ENCODE measurements at places on chromosomes 12 and 14.
A peak's percentile ranks its signal among the peaks of the same experiment; 100 is the strongest.

- DNase-seq, result no peak
Observed at GRCh38 chr14:34232790-34233189, 229.2 kb downstream of the SPTSSA start.

DNA sequence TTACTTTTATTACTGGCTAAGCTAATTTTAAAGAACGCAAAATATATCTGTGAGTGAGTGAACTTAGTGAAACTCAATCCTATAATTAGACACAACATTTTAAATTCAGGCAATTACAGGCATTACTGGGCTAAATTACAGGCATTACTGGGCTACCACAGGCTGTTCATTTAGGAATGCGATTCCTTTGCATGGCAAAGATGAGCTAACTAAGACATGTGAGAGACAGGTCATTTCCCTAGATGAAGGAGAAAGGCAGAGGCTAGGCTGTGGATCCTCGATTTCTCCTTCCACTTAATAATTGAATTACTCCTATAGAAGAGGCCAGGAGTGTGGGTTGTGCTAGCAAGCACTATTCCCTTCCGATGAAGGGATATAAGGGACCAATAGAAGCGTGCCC, 429.4 kb upstream of the LMO3 start:
- DNase-seq, result no peak

DNA sequence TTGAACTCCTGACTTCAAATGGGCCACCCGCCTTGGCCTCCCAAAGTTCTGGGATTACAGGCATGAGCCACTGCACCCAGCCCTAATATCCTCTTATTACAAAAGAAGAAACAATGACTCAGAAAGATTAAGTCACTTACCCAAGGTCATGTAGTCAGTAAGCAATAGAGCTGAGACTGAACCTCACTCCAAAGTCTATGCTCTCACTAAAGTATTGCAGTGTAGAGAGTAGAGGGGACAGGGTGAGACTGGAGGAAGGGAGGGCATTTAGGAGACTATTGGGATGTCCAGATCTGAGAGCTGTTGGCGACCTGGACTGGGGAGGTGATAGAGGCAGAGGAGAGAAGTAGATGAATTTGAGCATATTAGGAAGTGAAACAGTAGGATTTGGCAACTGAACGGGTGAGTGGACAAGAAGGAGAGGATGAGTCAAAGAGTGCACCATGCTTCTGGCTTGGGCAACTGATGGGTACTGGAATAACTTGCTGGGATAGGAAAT, 11.8 kb downstream of the P2RX7 start:
- no peak for DNase-seq

DNA sequence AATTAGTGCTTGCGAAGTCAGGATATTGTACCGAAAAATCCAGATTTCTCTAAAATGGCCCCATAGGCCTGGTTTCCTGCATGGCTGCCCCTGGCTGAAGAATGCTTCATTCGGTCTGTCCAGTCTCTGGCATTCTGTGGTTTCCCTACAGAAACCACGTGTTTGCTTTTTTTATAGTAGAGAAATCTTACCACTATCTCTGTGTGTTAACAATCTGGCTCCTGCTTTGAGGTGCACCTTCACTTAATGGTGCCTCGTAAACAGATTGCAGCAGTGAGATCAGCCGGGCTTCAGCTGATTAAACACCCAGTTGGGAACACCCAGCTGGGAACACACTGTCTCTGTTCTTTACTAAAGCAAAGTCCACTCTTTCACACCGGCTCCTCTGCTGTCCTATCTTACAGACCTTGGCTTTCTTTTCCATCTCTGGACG, 6.7 kb upstream of the DNAAF2 start:
- no peak for DNase-seq

DNA sequence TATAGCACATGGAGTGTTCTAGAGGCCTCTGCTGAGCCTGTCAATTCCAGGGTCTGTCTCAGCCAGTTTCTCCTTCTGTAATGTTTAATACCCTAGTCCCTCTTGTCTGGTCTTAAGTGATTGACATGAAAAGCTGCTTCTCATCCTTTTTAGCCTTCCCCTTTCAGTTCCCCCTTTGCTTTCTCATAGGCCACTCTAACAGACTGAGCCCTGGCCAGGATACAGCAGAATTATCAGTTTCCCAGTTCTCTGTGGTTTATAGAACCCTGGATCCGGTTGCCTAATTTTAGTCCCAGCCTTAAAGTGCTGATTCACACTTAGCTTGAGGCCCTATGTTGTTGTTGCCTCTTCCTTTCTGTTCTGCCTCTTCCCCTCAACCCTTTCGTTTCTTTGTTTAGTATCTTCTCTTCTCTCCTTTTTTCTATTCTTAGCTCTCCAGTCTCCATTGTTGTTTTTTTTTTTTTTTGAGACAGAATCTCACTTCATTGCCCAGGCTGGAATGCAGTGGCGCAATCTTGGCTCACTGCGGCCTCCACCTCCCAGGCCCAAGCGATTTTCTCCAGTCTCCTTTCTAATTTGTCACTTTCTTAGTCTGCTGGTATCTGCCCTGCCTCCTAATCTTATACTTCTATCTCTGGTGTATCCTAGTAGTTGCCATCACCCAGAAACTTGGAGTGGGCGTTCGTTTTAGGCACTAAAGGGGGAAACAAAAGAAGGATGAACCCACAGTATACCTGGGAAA, 2.9 kb upstream of the BIN2 start:
- peak; percentile 26 for DNase-seq

- DNase-seq, result no peak
Observed at GRCh38 chr12:19189522-19189921, 60.0 kb downstream of the PLEKHA5 start.

DNA sequence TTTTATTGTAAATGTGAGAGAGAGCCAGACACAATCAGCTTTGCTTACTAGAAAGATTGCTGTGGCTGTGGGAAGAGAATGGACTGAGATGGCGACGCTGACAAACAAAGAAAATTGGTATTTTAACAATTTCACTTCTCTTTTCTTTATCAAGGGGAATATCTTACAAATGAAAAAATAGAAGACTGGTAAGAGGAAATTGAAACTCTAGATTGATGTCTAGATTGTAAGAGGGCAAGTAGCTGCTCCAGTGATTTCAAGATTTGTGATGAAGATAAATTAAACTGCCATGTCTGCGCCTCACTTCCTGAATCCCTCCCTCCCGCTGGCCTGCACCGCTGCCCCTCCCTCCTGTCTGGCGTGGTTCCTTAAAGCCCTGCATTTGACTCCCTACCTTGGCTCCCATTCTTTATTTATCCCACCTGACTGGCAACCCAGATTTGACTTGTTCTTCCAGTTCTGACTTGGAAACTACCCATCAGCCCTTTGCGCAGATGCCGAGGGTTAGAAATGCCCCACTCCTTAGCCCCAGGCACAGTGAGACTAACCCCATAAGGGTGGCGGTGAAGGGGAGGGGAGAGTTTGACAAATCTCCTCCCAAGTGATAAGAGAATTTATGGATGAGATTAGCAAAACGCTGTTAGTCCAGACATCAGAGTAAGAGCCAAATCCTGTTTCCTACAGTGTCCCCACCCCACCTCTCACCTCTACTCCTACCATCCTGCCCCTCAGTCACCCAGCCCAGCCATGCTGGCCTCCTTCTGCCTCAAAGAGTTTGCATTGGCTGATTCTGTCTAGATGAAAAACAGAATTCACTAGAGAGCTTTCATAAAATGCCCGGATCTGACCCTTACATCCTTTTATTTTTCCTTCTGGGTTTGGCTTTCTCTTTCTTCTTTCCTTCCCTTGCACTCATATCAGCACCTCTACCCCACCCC, 125.3 kb upstream of the ATF7IP start:
- DNase-seq, result no peak

GRCh38 chr14:74083784-74084276, 423 bp downstream of the ALDH6A1 start:
- no peak for DNase-seq

- DNase-seq, result no peak
Observed at GRCh38 chr12:63893170-63893569, 48.7 kb downstream of the SRGAP1 start.

DNA sequence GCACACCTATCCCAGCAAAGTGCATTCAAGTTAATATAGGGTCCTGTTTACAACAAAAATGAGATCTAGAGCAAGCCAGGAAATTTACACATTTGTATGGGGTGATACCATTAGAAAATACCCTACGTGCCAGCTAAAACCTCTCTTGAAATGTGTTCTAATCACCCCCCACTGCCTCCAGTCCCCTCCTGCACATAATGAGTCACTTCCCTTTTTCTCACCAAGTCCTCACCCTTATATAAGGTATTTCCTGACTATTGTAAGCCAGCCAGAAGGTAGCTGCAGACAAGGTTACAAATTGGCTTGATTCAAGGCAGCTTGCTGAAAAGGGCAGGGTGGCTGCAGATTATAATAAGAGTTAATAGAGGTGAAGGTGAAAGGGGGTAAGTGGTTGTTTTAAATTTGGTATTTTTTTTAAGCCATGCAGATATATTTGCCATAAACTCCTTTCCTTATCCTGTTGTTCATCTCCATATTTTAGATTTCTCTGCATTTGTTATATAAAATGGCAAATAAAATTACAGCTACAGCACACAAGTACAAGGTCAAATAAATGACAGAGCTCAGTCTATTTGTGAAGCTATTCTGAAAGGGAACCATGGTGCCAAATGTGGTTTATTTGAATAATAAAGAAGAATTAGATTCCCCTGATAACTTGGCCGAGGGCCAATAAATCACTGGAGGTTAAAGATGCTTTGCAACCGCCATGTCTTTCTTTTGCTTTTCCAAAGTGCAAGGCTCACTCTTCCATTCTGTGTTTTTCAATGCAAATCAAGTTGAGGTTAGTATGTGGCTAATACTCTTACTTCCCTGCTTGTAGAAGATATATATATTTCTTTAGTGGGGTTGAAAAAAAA, 385.9 kb downstream of the EGLN3 start:
- no peak for DNase-seq

- DNase-seq, result no peak
Observed at GRCh38 chr14:55605793-55606192, 25.8 kb downstream of the KTN1 start.

All from BJ (cell line).